Fibroblast of the aortic adventitia (primary cell): ENCODE measurements at places on chromosomes 3 and 15.

GRCh38 chr15:35514759-35515158 is 31.2 kb downstream of the DPH6 start:
- peak; percentile 69 for DNase-seq

- DNase-seq, result no peak
These were observed 24.4 kb upstream of the PARL start for GRCh38 chr3:183909030-183909600.

GRCh38 chr3:45858809-45859543 is 17.1 kb upstream of the LZTFL1 start:
- DNase-seq, result no peak

GRCh38 chr3:62376906-62377877 is 3.8 kb upstream of the FEZF2 start:
- no peak for DNase-seq

DNA sequence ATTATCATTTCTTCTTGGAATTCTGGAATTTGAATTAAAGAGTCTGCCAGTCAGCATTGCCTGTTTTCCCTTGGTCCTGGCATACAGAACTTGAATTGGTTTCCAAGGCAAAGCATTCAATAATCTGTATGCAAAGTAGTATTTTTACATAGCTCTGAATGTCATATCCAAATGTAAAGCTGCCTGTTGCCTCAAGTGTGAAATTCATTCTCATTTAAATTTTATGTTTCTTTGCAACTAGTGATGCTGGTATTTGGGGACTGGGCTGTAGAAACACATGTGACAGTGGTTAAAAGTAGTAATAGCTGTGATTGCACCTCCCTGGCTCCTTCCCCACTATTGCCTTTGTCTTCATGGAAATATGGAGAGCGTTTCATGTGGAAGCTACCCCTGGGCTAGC is 743.9 kb upstream of the GOLIM4 start:
- DNase-seq, result no peak

DNA sequence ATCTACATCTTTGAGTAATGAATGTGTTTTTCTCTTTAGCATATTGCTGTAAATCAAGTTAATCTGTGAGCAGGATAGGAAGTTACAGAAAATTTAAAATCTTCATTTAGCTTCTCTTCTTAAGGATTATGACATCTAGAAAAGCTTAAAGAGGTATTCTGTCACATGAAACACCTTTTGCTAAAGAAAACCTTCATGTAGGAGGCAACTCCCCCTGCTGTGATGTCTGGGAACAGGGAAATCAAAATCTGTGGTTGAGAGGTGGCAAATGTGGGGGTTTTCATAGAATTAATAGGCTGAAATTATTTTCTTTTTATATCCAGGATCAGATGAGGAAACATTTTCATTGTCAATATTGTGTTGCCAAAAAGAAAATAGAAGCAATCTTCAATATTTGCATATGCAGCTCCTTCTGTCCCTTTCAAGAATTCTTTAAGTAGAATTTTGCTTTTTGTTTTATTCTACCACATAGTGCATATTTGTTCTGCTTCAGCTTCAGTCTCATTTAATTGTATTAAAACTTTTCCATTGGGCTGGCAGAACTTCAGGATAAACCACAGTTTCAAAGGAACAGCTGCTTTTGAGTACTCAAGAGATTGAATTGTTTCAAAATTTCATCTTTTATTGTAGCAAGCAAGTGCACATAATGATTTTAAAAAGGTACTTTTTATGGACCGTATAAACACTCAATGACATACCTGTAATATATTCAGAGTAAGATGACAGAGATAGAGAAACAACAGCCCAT is 128.4 kb downstream of the RAP2B start:
- DNase-seq, result peak; percentile 36

DNA sequence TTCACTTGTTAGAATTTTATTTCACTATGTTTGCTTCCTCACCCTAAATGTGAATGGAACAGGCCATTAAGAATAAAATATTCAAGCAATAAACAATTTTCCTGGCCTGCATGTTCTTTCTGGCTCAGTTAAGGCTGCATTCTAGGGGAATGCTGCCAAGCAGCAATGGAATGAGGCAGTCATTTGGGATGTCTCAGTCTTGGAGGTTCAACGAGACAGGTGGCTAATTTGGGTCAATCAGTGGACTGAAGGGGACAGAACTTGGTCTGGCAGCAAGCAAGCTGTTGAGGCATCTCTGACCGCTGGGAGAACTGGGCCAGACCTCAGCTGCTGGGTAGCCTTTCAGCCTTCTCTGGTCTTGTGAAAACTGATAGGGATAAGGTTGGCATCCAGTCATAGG is 241.6 kb downstream of the NLGN1 start:
- DNase-seq, result no peak
